Activated T-cell treated with anti-CD3 and anti-CD28 coated beads, Interleukin-2, amount 50 U/mL, for 24 hours (primary cell): ENCODE measurements at places on chromosomes 11 and 22.

DNA sequence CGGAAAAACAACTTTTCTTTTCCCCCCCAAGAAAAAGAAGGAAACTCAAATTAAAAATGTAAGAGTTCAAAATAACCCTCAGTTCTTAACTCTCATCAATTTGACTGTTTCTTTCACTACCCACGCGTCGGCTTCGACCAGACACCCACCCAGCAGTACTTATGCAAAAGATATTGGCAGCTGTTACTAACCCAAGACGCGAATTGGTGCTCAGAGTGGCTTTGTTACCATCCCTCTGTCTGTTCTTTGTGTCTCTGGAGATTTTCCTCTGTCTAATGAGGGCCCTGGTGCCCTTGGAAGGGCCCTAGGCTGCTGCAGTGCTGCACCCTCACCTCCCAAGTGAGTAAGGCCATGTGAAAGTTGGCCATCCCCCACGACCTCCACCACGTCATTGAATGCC is 180.5 kb upstream of the NECTIN1 start:
- no peak for DNase-seq

GRCh38 chr11:123233280-123233974 is 38.4 kb upstream of the CLMP start:
- DNase-seq, result no peak

DNA sequence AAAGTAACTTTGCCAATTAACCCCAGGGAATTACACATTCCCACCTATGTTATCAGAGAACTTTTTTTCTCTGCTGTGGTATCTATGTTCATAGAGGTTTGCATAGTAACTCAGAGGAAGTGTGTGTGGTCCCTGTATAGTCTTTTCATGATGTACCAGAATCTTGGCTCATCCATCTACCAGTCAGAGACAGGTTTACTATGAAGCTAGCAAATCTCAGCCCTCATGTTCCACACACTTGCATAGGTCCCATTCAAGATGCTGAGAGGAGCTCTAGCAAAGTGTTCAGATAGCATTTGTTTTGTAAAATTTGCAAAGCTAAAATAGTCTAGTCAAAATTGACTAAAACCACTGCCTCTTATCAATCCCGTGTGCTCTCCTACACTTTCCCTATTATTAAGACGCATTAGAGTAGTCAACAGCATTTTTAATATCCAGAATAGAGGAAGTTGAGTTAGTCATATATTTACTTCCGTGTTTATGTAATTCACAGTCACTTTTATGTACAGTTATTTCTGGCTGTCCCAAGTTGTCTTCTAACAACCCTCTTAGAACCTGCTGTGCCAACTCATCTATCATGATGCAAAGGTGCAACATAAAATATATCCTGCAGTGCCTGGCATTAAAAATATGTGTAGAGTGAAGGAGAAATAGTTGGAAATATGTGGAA is 184.2 kb downstream of the FAM76B start:
- DNase-seq, result no peak

DNA sequence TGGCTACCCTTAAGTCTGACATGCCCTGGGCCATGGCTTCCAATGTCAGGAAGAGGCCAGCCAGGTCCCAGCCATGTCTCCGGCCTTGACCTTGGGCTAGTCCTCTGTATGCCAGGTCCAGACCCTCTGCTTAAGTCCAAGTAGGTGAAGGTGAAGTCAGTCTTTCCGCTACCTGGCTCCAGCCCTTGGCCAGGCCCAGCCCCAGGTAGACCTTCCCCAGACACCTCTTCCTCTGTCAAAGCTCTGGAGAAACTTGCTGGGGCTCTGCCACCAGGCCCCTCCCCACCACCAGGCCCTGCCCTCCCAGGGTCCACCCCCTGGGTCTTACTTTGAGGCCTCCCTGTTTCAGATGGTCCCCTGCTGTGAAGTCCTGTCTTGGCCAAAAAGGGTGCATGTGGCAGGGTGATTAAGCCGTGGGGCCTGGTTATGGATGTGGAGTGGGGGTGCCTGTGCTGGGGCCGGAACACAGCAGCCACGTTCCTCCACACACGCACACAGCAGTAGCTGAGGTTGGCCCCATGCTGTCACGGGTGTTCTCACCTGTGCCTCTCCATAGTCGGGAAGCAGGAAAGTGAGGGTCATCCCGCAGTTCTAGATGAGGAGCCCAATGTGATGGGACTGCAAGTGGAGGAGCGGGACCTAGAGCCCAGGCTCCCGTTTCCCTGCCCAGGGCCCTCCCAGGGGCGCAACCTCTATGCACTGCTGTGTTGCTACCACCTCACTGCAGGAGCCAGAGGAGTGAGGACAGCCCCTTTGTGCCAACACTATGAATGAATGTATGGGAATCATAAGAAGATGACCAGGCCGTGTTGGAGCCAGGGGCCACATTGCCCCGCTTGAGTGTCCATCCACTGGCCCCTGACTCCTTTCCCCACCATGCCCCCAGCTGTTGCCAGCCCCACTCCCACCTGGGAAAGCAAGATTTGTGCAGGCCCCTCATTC is 72.2 kb downstream of the LINC01488 start:
- no peak for DNase-seq

DNA sequence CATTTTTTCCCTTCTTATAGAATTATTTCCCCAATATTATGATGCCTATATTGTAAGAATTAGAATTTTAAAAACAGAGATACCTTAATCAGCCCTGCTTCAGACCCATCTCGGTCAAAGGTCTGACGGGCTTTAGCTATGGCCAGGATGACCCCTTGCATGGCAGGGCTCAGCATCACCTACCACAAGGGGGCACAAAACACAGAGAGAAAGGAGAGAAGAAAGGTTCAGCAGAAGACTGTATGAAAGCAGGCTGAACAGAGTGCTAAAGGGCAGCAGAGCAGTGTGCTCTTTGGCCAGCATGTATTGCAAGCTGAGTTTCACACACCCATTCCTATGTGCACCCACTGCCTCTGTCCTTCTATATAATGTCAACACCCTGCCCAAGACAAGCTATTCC is 26.8 kb downstream of the CLDN25 start:
- DNase-seq, result no peak

GRCh38 chr11:2140411-2141400 is 1.5 kb upstream of the IGF2 start:
- no peak for DNase-seq

DNA sequence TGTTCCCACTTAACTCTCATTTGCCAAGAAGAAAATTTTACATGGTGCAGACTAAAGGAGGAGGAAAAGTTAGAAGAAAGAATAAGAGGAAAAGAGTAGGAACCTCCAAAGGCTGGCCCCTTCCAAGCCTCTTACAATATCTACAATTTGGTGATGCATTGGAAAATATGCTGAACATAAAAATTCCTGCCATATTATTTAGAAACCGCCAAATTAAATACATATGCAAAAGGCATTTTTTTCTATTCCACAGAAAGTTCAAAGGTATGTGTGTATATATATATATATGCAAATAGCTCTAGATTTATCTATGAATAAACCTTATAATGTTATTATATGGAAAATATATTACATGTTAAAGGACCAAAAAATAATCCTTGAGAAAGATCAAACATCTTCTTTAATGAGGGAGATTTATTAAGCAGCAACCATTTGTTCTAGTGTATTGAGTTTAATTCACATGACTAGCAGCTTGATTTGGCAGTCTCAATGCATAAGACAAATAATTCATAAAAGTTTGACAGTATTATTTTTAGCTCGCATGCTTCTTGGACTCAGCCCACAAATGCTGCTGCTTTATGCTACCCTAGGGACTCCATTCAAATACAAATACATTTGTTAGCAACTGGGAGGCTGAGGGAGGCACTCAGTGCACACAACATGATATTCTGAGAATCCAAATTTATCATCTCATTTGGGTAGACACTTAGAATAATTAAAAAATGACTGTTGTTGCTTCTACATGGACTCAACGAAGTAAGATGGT is 184.9 kb downstream of the SBF2 start:
- no peak for DNase-seq

DNA sequence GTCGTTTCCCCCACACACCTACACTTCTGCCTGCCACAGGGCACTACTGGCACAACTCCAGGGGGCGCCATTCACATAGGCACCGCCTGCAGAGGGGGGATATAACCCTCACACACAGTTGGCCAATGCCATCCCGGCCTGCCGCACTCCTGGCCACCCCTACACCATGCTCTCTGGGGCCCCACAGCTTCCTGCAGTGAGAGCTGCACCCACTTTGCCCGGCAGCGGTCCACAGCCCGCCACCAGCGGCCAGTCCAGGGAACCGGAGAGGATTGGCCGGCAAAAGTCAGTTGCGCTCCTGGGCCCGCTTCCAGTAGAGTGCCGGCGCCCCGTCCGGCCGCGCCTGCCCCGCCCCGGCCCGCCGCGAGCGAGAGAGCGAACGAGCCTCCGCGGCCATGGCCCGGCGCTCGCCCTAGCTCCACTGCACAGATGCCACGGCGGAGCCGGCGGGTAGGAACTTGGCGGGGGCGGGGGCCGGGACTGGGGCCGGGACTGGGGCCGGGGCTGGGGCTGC is 25.6 kb upstream of the SUSD2 start:
- peak; percentile 71 for DNase-seq

- no peak for DNase-seq
Observed at GRCh38 chr22:17243524-17243923, 24.3 kb upstream of the ADA2 start.

GRCh38 chr22:42227435-42227834 is 43.0 kb downstream of the TCF20 start:
- no peak for DNase-seq

- DNase-seq, result no peak
Observed at GRCh38 chr22:45603619-45604018, 68.0 kb upstream of the ATXN10 start.

DNA sequence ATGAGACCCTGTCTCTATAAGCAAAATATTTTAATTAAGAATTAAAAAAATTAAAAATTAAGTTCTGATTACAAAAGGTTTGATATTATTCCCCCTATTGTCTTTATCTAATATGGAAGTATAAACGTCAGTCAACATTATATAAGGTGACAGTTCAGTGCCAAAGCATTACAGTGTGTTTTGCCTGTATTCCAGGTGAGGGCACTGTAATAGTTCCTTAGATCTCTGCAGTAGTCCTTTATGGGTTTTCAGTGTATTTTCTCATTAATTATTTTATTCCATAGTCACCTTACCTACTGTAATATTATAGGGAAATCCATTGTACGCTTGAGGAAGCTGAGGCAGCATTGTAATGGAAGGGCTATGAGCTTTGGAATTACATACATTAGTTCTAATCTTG is 33.0 kb downstream of the FAR1 start:
- no peak for DNase-seq

GRCh38 chr11:45216901-45217300 is 69.2 kb downstream of the SYT13 start:
- DNase-seq, result no peak

DNA sequence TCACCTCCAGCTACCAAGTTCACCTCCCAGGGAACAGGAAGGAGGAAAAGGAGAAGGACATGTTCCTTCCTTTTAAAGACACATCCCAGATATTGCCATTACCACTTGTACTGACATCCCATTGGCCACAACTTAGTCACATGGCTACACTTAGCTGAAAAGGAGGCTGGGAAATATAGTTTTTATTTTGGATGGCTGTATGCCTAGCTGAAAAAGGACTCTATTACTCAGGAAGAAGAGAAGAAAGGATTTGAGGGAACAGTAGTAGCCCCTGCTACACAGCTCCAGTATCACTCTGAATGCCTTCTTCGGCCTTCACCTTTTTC is 2.1 kb upstream of the APOA5 start:
- no peak for DNase-seq

GRCh38 chr11:27842290-27842689 is 142.0 kb upstream of the BDNF start:
- no peak for DNase-seq

- DNase-seq, result no peak
Observed at GRCh38 chr22:32430352-32430751, 18.3 kb upstream of the RTCB start.

DNA sequence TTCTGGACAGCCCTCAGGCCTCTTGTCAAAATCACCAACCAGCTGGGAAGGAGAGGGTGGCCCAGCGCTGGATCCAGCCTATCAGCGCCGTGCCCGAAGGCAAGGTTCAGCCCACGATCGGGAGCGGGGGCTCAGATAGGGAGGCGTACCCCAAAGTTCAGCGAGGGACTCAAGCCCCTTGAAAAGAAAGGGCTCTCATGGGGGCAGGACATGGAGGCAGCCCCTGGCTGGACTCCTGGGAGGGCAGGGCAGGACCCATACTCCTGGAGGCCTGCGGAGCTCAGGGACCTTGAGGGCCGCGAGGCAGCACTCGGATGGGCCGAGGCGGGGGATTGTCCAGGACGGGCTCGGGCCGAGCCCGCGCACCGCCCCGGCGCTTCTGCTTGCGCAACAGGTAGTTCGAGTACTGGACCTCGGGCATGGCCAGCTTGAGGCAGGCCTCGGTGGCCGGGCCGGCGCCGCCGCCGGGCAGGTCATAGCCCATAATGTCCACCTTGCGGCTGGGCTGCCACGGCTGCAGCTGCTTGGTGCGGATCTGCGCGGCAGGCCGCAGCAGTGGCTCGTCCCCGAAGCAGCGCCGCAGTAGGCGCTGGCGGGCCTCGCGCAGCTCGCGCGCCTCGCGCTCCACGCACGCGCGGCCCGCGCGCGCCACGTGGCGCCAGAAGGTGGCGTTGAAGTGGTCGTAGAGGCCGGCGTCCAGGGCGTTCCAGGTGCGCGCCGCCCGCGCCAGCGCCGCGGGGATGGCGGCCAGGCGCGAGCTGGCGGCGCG is 6.5 kb downstream of the GAL3ST3 start:
- no peak for DNase-seq

GRCh38 chr22:30266445-30267381 is at the start of gene OSM:
Gene OSM, minus strand, starts transcription at chr22:30266851. Its CDS starts 52 bp downstream, at chr22:30266799.
- peak; percentile 82 for DNase-seq

DNA sequence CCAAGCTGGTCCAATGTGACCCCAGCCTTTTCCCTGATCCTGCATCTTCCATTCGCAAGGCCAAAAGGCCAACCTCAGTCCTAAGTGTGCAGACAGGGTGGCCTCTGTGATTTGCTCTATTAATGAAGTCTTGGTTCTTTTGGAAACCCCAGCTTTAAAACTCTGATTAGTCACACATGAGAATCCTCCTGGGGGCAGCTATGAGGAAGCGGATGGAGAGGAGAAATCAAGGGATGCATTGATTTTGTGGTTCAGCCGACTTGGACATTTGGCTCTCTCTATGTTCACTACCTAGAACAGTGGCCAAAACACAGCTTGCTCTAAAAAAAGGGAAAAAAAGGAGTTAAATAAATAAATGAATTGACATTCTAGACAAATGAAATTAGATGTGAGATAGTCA is 98.6 kb upstream of the USP47 start:
- no peak for DNase-seq

- no peak for DNase-seq
Observed at GRCh38 chr11:27215471-27216269, 147.3 kb downstream of the CCDC34 start.
